ENCODE measurements at places on chromosomes 4 and X. TPM values are rescaled to one million over a fixed set of nuclear protein-coding genes. Genes with fewer than 3 reads are reported as not detected.

USP46 gene
- 25.1 TPM for total RNA-seq

L1CAM gene
- 86.4 TPM for total RNA-seq

DMP1 gene
- total RNA-seq = not detected

ERAS gene
- total RNA-seq = not detected

CCDC120 gene
- not detected for total RNA-seq

MAGEA9 gene
- total RNA-seq = not detected

DMRTC1B gene
- not detected for total RNA-seq

FANCB gene
- total RNA-seq = 9.5 TPM

F8 gene
- 1.6 TPM for total RNA-seq

NPNT gene
- not detected for total RNA-seq

PPEF1 gene
- not detected for total RNA-seq

EDNRA gene
- total RNA-seq = 1.3 TPM

RASGEF1B gene
- total RNA-seq = not detected

FAM9A gene
- not detected for total RNA-seq

PASD1 gene
- total RNA-seq = not detected

CRMP1 gene
- total RNA-seq = not detected

MAMLD1 gene
- total RNA-seq = 3.1 TPM

CT45A5 gene
- total RNA-seq = not detected

ADGRG4 gene
- total RNA-seq = 0.03 TPM

PDCL2 gene
- total RNA-seq = not detected

RASSF6 gene
- not detected for total RNA-seq

PITX2 gene
- total RNA-seq = 21.4 TPM

LEF1 gene
- total RNA-seq = not detected

AWAT2 gene
- total RNA-seq = not detected

SOWAHB gene
- total RNA-seq = not detected

VCX2 gene
- not detected for total RNA-seq

PDE5A gene
- 15.4 TPM for total RNA-seq

EDA2R gene
- 24.0 TPM for total RNA-seq

ZXDA gene
- 2.6 TPM for total RNA-seq

SMR3B gene
- not detected for total RNA-seq

ZGRF1 gene
- total RNA-seq = 6.7 TPM

PCDH7 gene
- total RNA-seq = 0.20 TPM

EVC gene
- total RNA-seq = 35.5 TPM

DCTD gene
- total RNA-seq = 190 TPM

TBX22 gene
- not detected for total RNA-seq

IL21 gene
- total RNA-seq = not detected

FGF13 gene
- not detected for total RNA-seq

CXCL6 gene
- total RNA-seq = not detected

PNCK gene
- 0.38 TPM for total RNA-seq

NWD2 gene
- not detected for total RNA-seq

FAM47C gene
- not detected for total RNA-seq

RAB9B gene
- total RNA-seq = 0.18 TPM

PRRG3 gene
- not detected for total RNA-seq

ARHGAP4 gene
- total RNA-seq = 0.57 TPM

MAGEB17 gene
- total RNA-seq = not detected

DCLK2 gene
- 48.2 TPM for total RNA-seq

MID2 gene
- 11.7 TPM for total RNA-seq

CD40LG gene
- total RNA-seq = not detected

NHS gene
- total RNA-seq = 3.3 TPM

Measured in HFFc6 (cell line).